ENCODE measurements at places on chromosomes 1 and 21.
A peak's percentile ranks its signal among the peaks of the same experiment; 100 is the strongest.

DNA sequence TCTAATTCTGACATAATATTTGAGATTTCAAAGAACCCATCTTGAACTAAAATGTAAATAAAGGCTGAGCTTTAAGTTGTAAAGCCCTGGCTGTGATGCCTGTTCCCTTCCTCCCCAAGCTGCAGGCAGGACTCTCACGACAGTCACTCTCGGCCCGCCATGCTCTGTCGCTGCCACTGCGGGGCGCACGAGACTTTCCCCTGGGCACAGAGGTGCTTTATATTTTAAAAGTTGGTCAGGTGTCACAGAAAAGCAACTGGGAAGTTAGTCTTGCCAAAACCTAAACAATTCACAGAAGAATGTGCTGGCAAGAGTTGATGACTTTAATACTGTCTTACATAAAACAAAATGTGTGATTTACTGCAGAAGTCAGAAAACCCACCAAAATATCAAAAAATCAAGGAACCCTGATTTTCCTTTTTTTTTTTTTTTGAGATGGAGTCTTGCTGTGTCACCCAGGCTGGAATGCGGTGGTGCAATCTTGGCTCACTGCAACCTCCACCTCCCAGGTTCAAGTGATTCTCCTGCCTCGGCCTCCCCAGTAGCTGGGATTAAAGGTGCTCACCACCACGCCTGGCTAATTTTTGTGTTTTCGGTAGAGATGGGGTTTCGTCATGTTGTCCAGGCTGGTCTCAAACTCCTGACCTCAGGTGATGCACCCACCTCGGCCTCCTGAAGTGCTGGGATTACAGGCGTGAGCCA, 10.7 kb downstream of the LRRC47 start:
- no peak for DNase-seq

DNA sequence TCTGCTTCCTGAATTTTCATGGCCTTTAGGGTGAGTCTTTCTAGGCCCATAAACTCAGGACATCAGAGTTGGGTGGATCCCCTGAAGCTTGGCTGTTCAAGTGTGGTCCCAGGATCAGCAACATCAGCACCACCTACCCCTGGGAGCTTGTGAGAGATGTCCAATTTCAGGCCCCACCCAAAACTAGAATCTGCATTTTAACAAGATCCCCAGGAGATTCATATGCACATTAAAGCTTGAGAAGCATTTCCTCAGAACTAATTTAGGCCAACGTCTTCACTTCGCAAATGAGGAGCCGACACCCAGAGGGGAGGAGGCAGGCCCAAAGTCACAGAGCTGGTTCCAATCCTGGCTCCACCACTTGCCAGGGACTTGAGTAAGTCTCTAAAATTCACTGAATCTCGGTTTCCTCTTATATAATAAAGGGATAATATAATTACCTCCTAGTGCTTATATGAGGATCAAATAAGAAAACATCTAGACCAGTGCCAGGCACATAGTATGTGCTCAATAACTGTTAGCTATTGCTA, 10.3 kb upstream of the PHLDA3 start:
- DNase-seq = no peak

- DNase-seq = no peak
Observed at GRCh38 chr1:113389359-113389952, 859 bp upstream of the MAGI3 start.

DNA sequence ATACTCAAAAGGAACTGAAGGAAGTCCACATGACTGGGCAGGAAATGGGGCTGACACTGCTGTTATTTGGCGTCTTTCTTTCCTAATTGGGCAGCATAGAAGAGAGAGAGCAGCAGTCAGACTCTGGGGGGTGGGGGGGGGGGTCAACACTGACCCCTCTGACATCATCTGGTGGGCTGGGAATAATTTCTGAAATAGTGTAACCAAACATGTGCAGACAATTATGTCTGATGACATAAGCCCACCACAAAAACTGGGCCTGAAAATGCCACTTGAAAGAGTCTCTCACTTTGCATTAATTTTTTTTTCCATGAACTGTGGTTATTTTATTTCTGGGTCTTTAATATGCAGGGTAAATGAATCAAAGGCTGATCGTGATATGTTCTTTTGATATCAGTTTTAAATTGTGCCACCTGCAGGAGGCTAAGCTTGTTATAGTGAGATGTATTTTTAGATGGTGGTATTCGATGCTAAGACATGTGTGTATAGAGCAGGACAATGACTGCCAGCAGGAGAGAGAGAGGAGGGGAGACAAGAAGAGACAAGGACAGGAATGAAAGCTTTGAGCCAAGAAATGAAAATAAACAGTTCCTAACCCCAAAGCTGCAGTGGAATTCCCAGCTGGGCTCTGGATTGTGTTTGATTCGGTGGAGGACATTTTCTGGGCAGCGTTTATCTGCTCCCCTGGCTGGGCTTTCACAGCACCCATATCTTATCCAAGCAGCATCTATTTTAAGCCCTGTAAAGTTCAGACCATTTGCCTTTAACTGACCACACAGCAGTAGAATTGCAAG, 264.7 kb downstream of the PBX1 start:
- no peak for DNase-seq

- DNase-seq = no peak
Observed at GRCh38 chr21:36628106-36628505, 70.8 kb upstream of the SIM2 start.

GRCh38 chr1:165129568-165130164, 226.8 kb downstream of the LMX1A start:
- DNase-seq = peak; percentile 83

GRCh38 chr1:31069392-31069791, 3.9 kb upstream of the PUM1 start:
- no peak for DNase-seq

GRCh38 chr1:193104502-193104906, 710 bp downstream of the GLRX2 start:
- no peak for DNase-seq

- no peak for DNase-seq
Observed at GRCh38 chr1:89881415-89882058, 60.7 kb downstream of the LRRC8D start.

GRCh38 chr1:179034720-179035119, 9.0 kb downstream of the FAM20B start:
- DNase-seq = no peak

GRCh38 chr1:224180783-224181452, 2.1 kb upstream of the DEGS1 start:
- DNase-seq = no peak

- no peak for DNase-seq
Observed at GRCh38 chr1:182476625-182477024, 26.7 kb downstream of the RGSL1 start.

DNA sequence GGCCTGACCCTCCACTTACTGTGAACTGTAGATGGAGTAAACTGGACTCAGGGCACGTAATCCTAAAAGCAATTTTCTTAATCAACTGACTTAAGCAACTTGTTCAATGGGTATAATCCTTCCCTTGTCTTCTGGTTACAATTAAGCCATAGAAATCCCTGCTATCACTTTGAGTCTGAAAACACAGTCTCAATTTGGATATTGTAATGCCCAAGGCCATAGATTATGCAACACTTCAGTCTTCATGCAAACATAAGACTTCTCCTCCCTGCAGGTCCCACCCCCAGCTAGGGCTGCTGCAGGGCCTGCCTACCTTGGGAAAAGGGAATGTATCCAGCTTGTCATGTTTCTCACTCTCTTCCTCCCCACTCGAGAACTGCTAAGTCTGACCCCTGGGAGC, 6.2 kb upstream of the SLC5A9 start:
- no peak for DNase-seq

GRCh38 chr1:211478376-211478775, 13.6 kb downstream of the RD3 start:
- DNase-seq = no peak

DNA sequence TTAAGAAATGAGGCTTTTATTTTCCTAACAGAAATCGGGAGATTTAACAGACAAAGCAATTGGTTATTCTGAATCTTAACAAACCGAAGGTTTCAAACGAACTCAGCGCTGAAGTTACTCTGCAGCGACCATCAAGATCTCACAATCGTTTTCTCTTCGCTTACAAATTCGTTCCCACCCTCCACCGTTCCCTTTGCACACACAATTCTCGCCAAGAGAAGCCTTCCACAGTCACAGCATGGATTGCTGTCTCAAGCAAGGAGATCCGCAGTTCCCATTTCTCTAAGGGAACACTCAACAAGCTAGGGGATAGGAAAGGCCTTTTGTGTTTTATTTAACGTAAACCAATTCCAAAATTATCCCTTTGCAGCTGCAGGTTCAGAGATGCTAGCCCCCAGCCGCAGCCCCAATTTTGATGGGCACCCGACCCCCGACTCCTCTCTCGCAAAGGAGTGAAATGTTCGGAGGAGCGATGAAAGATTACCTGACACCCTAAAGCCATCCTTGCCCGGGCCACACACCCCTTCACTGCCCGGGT, 755 bp downstream of the FBXO42 start:
- no peak for DNase-seq

GRCh38 chr1:223077247-223077833, 65.7 kb downstream of the TLR5 start:
- no peak for DNase-seq

GRCh38 chr1:112060261-112060660, 70.8 kb upstream of the KCND3 start:
- no peak for DNase-seq

DNA sequence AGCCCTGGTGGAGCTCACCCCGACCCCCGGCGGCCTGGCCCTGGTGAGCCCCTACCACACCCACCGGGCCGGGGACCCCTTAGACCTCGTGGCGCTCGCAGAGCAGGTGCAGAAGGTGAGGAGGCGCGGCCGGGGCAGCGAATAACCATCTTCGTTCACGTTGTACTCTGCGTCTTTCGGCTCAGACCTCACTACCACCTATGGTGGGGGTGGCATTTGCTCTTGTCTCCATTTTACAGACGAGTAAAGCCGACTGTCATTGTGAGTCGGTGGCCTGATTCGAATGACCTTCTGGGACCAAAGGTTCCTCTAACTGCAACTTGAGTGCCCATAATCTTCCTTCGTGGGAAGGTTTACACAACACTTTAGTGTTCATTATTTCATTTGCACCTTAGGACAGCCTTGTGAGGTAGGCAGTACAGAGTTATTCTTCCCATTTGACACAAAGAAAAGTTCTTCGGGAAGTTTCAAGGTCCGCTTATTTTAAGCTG, 506 bp downstream of the C1orf50 start:
- DNase-seq = no peak

GRCh38 chr1:39690794-39691382, 345 bp downstream of the HPCAL4 start:
- DNase-seq = no peak

DNA sequence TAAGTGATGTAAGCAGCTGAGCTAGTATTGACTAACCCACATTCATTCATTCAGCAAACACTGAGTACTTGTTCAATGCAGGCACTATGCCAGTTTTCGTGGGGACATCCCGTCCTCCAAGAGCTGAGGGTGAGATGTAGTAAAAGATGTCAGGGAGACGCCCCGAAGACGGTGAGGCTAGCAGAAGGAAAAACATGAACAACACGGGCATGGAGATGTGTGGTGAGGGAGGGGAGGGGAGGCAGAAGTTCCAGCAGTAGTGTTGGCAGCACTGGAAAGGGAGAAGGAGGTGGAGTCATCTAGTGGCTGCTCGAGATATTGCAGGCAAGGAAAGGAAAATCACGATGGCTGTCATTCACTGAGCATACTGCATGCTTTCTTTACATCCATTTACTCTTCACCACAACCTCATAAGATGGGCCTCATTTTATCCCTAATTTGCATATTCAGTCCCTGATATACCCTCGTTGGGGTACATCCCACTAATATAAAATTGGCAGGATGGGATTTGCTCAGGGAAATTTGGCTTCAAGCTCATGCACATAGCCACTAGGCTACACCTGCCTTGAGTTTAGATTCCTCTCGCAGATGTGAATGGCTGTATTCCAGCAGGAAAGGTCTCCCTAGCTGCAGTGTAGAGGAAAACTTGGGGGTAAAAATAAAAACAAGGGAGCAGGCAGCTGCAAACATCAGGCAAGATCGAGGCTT, 14.5 kb downstream of the PDZK1IP1 start:
- no peak for DNase-seq

GRCh38 chr1:218488986-218489385, 143.8 kb downstream of the TGFB2 start:
- no peak for DNase-seq

GRCh38 chr1:48530727-48531351, 58.8 kb upstream of the SPATA6 start:
- peak; percentile 68 for DNase-seq

GRCh38 chr1:153360592-153361479, 3.2 kb downstream of the S100A9 start:
- no peak for DNase-seq

DNA sequence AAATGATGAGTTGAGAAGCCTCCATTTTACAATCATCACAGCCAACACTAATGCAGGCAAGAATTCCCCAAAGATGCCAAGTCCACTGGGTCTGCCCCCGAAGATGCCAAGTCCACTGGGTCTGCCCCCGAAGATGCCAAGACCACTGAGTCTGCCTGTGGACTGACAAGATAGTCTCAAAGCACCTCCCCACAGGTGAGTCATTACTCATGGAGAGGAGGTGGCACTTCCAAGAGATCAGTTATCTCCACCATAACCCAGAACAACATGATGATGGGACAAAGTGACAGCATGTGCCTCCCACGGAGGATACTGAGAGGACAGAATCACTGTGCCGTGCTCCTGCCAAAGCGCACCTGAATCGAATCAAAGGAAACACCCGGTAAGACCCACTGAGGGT, 4.8 kb downstream of the PTTG1IP start:
- no peak for DNase-seq

DNA sequence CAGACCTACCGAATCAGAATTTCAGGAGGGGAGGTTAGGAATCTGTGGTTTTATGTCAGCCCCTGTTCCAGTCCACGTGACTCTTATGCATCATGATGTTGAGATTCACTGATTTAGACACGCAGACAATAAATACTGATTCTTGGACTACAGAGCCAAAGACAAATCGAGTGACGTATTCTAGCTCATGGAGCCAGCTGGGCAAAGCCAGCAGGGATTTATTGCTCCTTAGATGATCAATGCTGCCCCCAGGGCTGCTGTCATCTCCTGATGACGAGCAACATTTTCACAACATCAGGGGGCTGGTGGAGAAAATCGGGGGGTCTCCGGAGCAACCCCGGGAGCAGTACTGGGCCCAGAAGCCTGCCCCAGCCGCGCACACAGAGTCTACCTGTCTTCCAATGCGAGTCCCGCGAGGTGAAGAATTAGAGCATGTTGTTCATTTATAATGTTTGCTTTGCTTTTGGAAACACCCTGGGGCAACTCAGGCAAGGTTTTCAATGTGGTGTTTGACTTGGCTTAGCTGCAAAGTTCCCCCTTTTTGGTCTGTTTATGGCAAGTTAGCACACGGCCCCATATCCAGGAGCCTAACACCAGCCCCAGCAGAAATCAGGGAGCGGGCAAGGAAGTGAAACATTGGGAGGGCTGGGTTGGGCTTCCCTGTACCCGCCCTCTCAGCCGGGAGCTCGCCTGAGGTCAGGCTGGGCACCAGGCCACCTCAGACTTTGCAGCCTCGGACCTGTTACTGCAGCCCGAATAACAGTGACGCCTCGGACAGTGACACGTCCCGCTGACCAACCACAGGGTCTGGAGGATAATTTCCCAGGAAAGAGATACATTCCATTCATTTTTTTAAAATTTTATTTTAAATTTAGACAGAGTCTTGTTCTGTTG, 19.9 kb upstream of the CLDN14 start:
- no peak for DNase-seq
